ENCODE measurements at places on chromosomes 5 and 9. TPM values are rescaled to one million over a fixed set of nuclear protein-coding genes. Genes with fewer than 3 reads are reported as not detected.

The CEL gene
- total RNA-seq: 2.1 TPM

The FLT4 gene
- 20.4 TPM for total RNA-seq

The KCNV2 gene
- total RNA-seq: not detected

The IRX4 gene
- not detected for total RNA-seq

The QRFP gene
- not detected for total RNA-seq

The SKP2 gene
- 13.6 TPM for total RNA-seq
